ENCODE measurements at places on chromosomes 2 and 18.

DNA sequence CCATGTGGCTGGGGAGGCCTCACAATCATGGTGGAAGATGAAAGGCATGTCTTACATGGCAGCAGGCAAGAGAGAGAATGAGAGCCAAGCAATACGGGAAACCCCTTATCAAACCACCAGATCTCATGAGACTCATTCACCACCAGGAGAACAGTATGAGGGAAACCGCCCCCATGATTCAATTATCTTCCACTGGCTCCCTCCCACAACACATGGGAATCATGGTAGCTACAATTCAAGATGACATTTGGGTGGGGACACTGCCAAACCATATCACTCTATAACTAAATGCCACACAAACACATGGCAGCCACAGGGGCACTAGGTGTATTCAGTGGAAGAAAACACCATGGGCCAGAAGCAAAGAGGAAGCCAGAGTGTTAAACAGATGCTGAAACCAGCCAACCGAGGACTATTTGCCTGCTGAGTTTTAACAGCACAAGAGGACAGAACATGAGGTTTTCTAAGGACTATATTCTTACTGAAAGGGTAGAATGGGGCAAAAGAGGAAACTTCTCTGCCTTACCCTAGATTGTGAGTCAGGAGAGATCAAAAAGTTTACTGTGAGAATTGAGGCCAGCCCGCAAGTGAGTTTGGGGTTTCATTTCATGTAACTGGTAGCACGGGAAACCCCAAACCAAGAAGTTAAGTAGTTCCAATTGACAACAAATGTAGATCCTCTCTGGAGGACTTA is 49.2 kb downstream of the SIGLEC15 start:
- peak; percentile 56 for DNase-seq

GRCh38 chr2:190933361-190933760 is 52.7 kb downstream of the GLS start:
- no peak for DNase-seq

- DNase-seq: no peak
These were observed 364.7 kb downstream of the ERBB4 start for GRCh38 chr2:212173756-212174510.

- no peak for DNase-seq
These were observed 90.2 kb downstream of the ACTR2 start for GRCh38 chr2:65317841-65318240.

DNA sequence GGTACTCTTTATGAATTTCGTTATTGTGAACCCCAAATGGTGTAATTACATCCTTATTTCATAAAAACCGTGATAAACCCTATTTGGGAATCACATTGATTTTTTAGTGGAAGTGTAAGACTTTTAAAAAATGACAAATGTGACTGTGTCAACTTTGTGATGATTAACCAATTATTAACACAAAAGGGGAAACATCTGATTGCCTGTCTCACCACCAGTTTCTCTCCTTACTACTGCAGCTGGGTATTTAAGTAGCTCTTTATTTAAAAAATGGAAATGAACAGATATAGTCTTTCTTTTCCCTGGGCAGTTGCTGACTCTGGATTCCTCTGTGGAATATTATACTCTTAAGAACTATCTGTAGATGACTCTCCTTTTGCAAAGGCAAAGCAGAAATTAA is 11.6 kb upstream of the RPE start:
- DNase-seq: no peak

- DNase-seq: no peak
These were observed 236.0 kb downstream of the LDLRAD4 start for GRCh38 chr18:13454363-13455150.

GRCh38 chr2:196565106-196565765 is 74.3 kb upstream of the CCDC150 start:
- no peak for DNase-seq

DNA sequence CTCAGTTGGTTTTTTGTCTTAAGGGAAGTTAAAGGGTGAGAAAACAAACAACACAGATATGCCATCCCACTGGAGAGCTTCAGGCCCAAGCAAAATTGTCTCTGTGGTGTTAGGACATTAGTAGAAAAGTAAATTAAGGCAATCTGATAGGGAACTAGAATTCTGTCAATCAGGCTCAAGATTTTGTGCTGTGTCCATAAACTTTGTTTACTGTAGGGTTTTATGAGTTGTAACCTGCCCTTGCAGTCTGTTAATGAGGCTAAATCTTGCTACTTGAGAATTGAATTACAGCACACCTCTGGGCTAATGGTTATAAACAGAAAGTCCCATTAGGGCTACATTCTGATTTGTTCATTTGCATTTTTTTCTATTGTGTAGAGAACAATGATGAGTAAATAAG is 78.0 kb upstream of the OTX1 start:
- no peak for DNase-seq

DNA sequence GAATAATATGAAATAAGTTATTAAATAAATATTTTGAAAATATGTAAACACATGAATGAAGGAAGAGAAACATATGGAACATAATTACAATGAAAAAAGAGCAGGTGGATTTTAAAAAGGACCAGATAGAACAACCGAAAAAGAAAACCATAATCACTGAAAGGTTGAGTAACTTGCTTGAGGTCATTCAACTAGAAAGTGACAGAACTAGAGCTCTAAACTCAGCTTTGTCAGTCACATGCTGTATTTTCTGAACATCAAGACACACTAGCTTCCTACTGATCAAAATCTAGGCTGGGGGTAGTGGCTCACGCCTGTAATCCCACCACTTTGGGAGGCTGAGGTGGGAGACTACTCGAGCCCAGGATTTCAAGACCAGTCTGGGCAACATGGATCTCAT is 30.0 kb upstream of the ITGAV start:
- DNase-seq: no peak

DNA sequence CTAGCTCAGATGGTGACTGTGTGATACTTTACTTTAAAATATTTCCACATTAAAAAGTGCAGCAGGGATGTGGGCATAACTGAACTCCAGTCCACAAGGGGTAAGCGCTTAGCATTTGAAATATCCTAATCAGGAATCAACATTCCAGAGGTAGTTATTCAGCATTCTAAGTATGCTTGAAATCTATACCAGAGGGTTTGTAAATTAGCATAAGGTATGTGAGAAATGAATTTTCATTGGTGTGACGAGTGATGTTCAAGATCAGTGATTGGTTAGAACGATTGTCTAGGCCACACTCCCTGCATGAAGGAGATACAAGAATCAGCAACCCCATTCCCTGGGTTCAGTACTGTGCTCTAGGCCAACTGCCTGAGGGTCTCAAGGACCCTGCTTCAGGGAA is 42.6 kb downstream of the MAPK4 start:
- no peak for DNase-seq

DNA sequence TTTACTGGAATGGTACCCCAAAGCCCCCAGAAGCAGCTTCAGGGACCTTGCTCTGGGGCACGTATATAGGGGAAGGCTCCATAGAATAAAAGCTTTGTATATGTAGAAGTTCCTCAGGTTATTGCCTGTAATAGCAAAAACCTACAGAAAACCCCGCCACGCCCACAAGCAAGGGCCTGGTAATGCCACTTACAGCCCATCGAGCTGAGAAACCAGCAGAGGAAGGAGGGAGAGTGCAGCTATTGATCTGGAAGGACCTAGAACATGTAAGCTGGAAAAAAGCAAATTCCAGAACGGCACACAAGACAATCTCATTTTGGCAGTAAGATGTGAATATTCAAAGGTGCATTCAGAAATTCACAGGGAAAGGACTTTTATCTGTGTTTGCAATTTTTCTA is 15.8 kb downstream of the HS1BP3 start:
- DNase-seq: no peak

GRCh38 chr2:25409468-25409867 is 67.7 kb upstream of the DNMT3A start:
- no peak for DNase-seq

DNA sequence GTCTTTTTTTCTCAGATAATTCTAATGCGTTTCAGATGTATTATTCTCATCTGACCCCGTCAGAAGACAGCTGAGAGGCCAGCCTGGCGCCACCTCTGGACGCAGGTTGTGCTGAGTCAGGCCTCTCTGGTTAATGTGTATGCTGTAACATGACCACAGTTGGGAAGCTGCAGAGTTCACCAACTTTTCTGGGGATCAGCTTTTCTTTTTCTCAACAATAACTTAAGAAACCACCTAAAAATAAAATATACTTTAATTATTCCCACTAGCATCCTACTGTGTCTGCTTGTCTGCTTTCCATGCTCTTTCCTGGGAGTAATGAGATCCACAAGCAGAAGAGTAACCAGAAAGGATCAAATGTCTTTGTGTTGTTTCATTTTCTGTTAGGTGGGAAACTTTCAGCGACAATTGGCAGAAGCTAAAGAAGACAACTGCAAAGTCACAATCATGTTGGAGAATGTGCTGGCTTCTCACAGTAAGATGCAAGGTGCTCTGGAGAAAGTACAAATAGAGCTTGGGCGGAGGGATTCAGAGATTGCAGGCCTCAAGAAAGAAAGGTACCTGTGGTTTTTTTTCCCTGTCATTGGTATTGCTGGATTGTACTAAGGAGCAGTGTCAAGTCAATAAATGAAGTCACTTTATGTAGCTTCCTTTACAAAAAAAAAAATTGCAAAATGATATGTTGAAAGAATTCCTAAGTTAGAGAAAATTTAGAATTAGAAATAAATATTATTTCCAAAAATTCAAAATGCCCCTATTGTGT is 79.8 kb downstream of the CCDC150 start:
- DNase-seq: peak; percentile 85

DNA sequence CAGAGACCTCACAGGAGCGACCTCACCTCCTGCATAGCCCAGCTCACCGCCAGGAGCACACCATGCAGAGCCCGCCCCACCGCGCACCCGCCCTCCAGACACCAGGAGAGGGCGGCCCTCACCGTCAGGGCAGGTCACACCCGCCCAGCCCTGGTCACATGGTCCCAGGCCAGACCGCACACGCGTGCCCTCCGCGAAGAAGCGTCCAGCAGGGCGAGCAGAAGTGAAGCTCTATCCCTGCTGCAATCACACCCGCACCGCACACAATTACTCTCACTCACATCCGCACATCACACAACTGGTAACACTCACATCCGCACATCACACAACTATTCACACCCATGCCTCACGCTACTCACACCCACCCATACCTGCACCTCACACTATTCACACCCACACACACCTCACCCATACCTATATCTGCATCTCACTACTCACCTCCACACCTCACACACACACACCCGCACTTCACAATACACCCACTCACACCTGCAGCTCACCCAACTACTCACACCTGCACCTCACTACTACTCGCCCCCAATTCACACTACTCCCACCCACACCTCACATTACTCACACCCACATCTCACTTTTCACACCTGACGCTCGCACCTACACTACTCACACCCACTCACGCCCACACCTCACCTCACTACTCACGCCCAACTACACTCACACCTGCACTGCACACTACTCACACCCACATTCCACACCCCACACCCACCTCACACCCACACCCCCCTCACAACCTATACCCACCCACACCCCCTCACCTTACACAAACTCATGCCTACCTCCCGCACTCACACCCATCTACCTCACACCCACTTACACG is 242.0 kb downstream of the HDAC4 start:
- no peak for DNase-seq

GRCh38 chr2:143885461-143885860 is 634.5 kb downstream of the ZEB2 start:
- no peak for DNase-seq

GRCh38 chr2:50879457-50879856 is 152.5 kb downstream of the NRXN1 start:
- DNase-seq: peak; percentile 74

- DNase-seq: no peak
These were observed 87.6 kb upstream of the TEX51 start for GRCh38 chr2:126811101-126811500.

- no peak for DNase-seq
These were observed 44.6 kb downstream of the SLC35F5 start for GRCh38 chr2:113711851-113712250.

DNA sequence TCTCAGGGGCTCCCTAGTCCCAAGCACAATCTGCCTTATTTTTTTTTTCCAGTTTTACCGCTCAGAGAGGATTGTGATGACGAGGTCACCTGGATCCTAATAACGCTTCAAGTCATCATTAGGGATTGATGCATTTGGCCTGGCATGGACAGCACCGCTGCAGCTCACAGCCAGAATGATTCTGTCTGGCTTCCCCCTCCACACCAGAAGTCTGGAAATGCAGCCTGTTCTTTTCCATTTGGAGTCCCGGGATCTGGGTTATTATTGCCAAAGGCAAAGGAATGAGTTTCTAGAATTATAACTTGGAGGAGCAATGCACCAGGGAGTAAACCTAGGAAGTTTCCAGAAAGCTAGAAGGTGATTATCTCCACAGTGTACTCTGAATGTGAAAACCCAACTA is 81.1 kb upstream of the TAF1B start:
- DNase-seq: no peak

DNA sequence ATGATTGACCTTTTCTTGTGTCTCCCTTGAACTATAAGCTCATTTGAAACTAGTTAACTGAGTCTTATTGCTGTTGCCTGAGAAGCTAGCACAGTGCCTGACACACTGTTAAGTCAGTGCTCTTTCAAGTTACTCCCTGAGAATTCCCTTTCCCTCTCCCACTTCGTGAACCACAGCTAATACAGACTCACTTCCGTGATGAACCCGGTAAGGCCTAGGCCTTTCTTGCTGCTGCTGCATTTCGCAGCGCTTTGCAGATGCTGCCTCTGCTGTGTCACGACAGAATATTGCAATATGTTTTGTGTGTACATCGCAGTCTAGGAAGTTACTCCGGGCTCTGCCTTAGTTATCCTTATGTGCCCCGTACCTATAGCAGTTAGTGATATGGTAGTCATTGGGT is 42.8 kb downstream of the LIMS1 start:
- no peak for DNase-seq

DNA sequence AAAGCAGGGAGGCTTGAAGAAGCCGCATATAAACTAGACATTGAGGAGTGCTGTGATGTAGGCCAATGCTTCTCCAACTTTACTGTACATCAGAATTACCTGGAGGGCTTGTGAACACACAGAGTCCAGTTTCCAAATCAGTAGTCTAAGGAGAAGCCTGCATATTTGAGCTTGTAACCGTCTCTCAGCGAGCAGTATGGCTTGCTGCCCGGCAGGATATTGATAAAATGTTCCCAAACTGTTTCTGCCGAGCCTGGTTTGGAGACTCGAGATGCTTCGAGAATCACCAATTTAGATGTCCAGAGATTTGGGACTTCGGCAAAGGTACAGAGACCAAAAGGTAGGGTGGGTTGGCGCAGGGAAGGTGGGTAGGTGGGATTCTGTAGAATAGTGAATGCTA is 11.0 kb upstream of the RAB31 start:
- no peak for DNase-seq

- no peak for DNase-seq
These were observed 21.3 kb downstream of the MALT1 start for GRCh38 chr18:58692422-58693185.

Data from MM.1S (cell line).